ENCODE measurements at places on chromosomes 4 and X. TPM values are rescaled to one million over a fixed set of nuclear protein-coding genes. Genes with fewer than 3 reads are reported as not detected.

- DNase-seq, result no peak
These were observed 713.6 kb downstream of the CCSER1 start for GRCh38 chr4:90840828-90841227.

GRCh38 chr4:152232271-152232670 lies 303.6 kb downstream of the FBXW7 start:
- DNase-seq, result no peak

DNA sequence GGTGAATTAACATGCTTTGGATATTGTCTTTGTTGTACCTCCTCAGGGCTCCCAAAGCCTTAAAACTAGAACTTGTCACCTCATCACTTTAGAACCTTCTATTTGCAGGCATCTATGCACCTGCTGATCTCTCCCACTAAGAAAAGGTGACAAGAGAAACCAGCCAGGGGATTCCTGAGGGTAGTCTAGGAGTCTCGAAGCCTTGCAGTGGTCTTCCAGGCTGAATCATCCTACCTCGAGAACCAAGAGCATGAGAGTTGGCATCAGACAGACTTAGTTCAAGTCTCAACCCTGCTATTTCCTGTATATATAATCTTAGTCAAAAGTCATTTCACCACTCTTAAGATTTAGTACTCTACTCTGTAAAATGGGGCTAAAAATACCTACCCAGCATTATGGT lies 29.6 kb downstream of the RTL5 start:
- DNase-seq, result no peak

- no peak for DNase-seq
These were observed 283.2 kb downstream of the ARHGAP10 start for GRCh38 chr4:148015058-148015457.

GRCh38 chr4:106494066-106494465 lies 125.5 kb upstream of the GIMD1 start:
- DNase-seq, result no peak

DNA sequence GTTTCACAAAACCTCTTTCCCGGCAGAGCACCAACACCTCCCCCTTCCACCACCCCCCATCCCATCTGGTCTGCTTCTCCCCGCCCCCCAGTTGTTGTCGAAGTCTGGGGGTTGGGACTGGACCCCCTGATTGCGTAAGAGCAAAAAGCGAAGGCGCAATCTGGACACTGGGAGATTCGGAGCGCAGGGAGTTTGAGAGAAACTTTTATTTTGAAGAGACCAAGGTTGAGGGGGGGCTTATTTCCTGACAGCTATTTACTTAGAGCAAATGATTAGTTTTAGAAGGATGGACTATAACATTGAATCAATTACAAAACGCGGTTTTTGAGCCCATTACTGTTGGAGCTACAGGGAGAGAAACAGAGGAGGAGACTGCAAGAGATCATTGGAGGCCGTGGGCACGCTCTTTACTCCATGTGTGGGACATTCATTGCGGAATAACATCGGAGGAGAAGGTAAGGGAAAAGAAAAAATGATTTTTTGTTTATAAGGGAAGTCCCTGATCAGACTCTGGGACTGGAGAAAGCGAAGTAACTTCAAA lies at the start of gene PDGFRA:
TSS of gene PDGFRA (plus strand) at position 333 of the 541 bp plus-strand sequence. CDS start 29,476 bp downstream, outside the sequence.
- DNase-seq, result no peak

GRCh38 chr4:64712590-64712989 lies 303.3 kb upstream of the TECRL start:
- no peak for DNase-seq

GRCh38 chr4:81756973-81757372 lies 285.3 kb upstream of the RASGEF1B start:
- no peak for DNase-seq

DNA sequence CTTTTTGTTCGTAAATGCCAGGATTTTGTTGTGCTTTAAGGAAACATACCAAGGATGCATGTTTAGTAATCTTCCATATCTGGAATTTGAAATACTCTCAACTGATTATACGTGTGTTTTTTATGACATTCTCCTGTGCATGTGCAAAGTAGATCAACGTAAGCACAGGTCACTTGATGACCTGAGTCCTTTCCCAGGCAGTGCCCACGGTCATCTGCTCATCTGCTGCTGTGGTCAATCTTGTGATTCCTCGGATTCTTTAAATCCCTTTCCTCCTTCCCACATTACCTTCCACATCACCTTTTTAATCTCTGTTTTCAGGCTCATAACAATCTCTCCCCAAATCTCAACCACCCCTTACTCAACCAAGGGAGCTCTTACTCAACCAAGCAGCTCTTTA lies 104.1 kb downstream of the RASL11B start:
- DNase-seq, result no peak

- DNase-seq, result no peak
These were observed 9.1 kb upstream of the RNF4 start for GRCh38 chr4:2459589-2460349.

DNA sequence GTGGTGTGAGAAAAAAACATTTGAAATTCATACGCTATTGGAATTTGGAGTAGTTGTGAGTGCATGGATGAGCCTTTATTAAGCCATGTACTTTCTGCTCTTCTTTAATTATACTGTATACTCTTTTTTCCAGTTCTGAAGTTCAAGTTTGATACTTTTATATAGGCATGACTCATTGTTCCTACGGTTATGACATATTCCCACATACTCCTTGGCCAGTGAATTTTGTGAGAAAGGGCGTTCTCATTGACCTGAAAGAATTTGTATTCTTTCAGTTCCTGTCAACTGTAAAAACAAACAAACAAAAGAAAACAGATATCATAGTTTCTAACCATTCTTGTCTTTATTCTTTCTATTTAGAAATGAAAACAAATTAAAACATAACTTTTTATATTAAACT lies 407.3 kb downstream of the MAPK10 start:
- DNase-seq, result no peak

- no peak for DNase-seq
These were observed 18.4 kb downstream of the ZNF827 start for GRCh38 chr4:145920205-145920604.

DNA sequence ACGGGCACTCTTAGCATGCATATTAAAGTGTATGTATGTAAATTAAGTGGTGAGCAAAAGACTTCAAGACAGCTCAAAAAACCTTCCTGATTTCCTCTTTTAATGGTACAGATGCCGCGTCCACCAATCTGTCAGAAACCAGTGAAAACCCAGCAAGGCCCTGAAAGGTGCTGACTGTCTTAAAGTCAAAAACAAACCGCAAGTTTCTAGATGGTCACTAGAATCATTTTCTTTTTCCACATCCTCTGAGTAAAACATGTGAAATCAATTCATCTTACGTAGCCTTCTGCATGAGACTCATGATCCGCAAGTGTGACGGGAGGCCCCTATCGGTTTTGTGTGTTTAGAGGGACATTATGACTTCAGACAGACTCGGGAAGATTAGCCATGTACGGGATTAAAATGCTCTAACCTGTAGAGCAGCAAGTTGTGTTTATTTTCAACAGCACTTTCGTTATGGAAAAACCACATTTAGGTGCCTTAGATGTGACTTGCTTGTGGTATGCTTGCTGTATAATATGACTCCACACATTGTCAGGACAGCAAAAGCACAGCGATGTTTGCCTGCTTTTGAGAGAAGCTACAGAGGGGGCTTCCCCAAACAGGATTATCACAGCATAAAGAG lies 88.2 kb upstream of the STS start:
- no peak for DNase-seq

- no peak for DNase-seq
These were observed 735.1 kb upstream of the DIAPH2 start for GRCh38 chrX:95949588-95949987.

DNA sequence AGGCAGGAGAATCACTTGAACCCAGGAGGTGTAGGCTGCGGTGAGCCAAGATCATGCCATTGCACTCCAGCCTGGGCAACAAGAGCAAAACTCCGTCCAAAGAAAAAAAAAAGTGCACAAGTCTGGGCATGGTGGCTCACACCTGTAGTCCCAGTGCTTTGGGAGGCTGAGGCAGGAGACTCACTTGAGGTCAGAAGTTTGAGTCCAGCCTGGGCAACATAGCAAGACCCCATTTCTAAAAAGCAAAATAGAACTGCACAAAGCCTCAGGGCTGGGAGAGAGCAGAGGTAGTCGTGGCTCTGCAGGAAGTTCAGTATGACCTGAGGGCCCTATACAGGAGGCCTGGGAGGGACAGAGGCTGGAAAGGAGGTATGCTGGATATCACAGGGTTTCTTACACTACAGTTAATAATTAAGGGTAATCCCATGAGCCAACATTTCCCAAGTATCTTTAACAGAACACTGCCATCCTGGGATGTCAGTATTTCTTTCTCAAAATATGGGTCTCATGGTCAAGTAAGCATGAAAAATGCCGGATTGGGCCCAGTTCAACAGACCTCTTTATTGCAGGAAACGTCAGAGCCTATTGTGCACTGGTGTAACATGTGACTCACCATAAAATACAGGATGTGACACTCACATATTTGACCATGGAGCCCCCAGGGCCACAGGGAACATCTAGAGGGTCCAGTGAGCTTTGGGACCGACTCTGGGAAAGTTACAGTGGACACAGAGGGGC lies 37.8 kb downstream of the ACSL1 start:
- DNase-seq, result peak; percentile 97

GRCh38 chrX:109475174-109475891 lies 6.6 kb downstream of the GUCY2F start:
- DNase-seq, result no peak

DNA sequence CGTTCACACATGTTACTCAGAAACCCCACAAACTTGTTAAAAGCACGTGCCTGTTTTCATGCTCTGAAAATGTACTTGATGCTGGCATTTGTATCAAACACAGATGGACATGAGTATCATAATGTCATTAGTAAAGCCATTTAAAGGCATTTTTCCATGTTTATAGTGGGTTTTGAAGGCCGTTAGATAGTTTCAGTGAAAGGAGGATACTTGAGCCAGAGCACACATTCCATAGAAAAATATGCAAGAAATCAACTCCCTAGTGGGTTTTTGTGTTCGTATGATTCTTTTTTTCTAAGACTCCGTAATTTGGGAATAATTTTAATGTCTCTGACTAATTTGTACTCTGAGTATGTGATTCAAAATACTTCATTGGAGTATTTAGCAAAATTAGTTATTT lies 216.2 kb upstream of the BMP3 start:
- DNase-seq, result no peak

DNA sequence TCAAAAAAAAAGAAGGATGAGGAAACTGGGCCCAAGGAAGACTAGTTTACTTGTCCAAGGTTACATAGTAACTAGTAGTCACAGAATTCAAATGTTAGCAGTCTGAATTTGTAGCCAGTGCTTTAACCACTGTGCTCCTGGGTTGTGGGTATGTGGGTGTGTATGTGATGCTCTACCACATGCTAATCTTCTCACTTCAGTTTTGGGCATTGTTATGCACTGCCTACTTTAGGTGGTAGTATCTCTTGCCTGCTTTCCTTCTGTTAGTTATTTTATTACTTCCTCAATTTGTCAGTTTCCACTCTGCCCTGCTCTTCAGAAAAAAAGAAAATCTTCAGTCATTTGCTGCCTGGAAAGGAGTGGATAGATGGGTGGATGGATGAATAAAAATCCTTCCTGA lies 219.2 kb downstream of the RPA4 start:
- DNase-seq, result no peak

DNA sequence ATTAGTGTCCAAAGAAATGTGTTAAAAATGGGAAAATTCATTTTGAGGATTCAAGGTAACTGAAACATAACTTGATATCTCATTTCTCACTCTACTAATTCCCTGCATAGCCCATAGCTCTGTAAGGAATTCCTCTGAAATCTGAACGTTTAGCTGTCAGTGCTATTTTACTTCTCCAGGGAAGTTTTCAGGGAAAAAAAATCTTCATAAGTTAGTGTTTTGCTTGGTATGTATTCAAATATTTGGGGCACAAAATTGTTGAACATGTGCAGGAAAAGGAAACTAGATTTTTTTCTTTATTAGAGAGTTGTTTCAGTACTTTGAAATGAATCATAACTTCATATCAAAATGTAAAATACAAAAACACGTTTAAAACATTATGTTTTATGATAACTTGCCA lies 891.4 kb downstream of the CENPC start:
- DNase-seq, result no peak

DNA sequence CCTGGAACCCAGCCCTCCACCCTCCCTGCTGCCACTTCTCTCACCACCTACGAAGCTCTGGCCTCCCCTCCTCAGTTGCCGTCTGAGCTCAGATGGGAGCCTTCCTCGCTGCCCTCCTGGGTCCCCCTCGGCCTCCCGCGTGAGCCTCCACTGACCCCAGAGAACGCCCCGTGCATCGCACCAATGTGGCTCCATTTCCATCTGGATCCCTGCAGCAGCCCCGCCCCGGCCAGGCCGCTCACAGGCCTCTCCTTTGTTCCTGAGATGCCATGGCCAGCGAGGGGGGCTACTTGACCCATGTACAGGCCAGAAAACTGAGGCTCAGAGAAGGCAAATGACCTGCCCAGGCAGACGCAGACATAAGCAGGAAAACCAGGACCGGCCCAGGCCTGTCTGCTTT lies 242.4 kb upstream of the PSAPL1 start:
- DNase-seq, result no peak

DNA sequence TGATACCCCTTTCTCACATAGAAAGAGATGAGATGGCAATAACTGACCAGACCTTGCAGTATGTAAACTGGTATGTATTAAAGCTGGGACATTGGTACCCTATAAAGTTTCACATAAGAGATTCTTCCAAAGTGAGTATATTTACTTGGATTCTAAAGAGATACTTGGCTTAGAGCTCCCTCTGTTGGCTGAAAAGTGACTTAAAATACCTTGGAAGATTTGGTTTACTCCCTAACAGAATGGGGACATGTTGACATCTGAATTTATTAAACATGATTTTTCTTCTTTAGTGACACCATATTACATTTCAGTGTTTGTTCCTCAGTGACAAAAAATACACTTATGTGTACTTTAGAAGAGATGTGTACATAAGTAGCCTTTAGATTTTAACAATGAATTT lies 47.9 kb upstream of the RGN start:
- peak; percentile 25 for DNase-seq

GRCh38 chr4:151417164-151417571 lies 8.2 kb downstream of the FHIP1A start:
- DNase-seq, result no peak

DNA sequence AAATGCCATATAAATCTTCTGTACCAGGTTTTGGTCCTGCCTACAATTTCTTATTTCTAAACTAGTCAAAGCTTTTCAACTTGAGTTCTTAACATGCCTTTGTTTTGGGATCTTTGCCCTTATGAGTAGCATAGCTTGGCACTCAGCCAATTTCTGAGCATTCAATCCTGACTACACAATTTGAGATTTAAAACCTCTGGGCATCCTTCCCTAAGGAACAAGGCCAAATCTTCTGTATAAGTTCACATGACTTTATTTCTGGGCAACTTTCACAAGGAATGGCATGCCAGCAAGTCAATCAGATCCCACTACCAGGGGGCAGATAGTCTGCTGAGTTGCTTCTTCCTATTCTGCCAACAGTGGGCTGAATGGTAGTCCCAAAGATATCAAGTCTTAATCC lies 254.2 kb downstream of the ADAMTS3 start:
- no peak for DNase-seq

- DNase-seq, result no peak
These were observed 2.1 kb downstream of the JAKMIP1 start for GRCh38 chr4:6198278-6198677.

Gene RAPGEF2
- 32.6 TPM for total RNA-seq

Gene PJA1
- 37.8 TPM for total RNA-seq

Gene FAM47E
- total RNA-seq, result 3.1 TPM

Gene FGA
- not detected for total RNA-seq

Gene CITED1
- not detected for total RNA-seq

Gene PDCL2
- total RNA-seq, result not detected

Gene PRSS12
- 1.6 TPM for total RNA-seq

Gene TMEM31
- not detected for total RNA-seq

Gene MAPK10
- total RNA-seq, result 1.6 TPM

Gene NAP1L3
- total RNA-seq, result 3.2 TPM

Gene CENPVL1
- total RNA-seq, result 0.96 TPM

Gene PAGE4
- not detected for total RNA-seq

Gene LIAS
- total RNA-seq, result 15.4 TPM

Measured in kidney epithelial cell (primary cell).